ENCODE measurements at places on chromosomes 12 and 14.

GRCh38 chr14:72920008-72920407, 6.3 kb upstream of the DCAF4 start:
- no peak for DNase-seq

DNA sequence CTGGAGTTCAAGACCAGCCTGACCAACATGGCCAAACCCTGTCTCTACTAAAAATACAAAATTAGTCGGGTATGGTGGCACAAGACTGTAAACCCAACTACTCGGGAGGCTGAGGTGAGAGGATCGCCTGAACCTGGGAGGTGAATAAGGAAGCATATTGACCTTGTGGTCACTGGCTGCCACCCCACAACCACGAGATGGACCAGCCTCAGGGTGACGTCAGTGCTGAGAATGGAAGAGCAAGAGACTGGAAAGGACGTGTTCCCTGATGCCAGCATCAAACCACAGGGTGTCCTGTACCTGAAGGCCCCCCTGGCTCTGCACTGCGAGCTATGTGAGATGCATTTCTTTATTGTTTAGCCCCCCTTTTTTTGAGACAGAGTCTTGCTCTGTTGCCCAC, 45.9 kb upstream of the BDKRB2 start:
- no peak for DNase-seq

- no peak for DNase-seq
Measured at GRCh38 chr12:101475751-101476305, 692 bp downstream of the SPIC start.

DNA sequence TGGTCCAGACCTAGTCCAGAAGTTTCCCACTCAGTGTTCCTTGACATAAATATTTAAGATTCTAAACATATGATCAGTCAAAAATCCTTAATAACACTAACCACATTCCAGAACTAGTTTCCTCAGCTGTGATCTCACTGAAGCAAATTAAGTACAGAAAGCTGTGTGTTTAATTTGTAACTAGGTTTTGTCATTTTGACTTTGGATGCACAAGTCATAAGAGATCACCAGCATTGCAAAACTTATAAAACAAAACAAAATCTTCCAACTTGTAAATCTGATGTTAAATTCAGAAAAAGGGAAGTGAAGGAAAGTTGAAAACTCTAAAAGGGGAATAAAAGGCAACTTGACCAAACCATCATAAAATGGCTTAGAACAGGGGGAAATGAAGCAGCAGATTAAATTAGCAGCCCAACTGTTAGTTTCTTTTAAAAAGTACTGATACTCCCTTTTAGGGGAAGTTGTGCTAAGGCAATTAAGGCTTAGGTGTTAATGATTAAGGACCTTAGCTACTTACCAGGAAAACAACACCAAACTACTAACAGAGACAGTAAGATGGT, 56.6 kb downstream of the SH2B3 start:
- DNase-seq = no peak

- DNase-seq = no peak
Measured at GRCh38 chr12:18382236-18382885, 121.0 kb downstream of the PIK3C2G start.

- DNase-seq = no peak
Measured at GRCh38 chr12:22810036-22810435, 185.1 kb downstream of the ETNK1 start.

DNA sequence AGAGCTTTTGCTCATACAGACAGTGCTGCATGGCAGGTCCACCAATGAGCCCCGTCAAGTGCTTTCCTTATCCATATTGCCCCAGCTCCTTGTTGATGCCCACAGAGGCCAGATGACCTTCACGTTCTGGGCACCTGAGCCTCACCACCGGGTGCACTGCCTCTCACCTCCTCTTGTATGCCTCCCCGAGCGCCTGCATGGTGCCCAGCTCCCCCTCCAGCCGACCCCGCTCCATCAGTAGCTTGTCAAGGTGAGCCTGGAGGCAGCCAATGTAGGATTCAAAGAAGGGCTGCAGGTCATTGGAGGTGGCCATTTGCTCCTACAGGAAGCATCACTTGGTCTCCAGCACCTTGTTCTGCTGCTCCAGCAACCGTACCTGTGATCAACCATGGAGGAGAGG, 31.8 kb upstream of the KRT77 start:
- DNase-seq = no peak

DNA sequence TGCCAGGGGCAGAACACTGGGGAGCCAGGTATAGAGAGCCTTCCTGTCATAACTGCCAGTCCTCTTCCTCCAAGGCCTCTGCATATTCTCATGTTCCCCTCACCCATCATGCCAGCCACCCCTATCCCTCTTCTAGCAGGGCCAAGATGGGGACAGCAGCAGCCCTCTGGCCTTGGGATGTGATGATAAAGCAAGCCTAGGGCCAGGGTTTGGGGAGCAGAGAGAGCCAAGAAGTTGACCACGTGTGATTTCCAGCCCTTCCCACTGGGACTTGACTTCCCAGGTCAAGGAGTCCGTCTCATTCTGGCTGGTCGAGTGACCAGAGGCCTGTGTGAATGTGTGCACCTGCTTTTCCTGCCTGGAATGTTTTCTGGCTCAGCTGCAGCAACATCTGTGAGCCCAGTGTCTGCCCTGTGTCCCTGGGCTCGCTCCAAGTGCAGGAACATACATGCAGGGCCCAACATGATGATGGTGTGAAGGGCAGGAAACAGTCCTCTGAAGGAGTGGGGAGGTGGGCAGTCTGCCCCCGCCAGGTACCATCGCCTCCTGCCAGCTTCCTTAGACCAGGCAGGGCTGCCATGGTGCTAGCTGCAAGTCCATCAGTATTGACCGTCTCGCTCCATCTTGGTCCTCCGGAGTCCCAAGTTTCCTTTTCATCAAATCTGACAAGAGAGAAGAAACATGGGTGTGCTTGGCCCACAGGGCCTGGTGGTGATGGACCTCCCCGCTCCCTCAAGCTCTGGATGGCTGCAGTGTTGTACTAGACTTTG, 21.0 kb downstream of the VASH1 start:
- no peak for DNase-seq

- peak; percentile 9 for DNase-seq
Measured at GRCh38 chr12:121611306-121611705, 15.0 kb upstream of the ORAI1 start.

DNA sequence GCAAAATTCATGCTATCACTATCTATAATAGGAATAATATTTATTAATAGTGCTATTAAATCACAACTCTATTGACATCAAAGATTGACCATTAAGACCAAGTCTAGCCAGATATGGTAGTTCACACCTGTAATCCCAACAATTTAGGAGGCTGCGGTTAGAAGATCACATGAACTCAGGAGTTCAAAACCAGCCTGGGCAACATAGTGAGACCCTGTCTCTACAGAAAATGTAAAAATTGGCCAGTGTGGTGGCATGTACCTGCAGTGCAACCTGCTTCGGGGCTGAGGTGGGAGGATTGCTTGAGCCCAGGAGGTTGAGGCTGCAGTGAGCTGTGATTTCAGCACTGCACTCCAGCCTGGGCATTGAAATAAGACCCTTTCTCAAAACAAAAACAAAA, 11.0 kb downstream of the VEZT start:
- no peak for DNase-seq

GRCh38 chr12:43267818-43268217, 284.2 kb downstream of the ADAMTS20 start:
- DNase-seq = no peak

DNA sequence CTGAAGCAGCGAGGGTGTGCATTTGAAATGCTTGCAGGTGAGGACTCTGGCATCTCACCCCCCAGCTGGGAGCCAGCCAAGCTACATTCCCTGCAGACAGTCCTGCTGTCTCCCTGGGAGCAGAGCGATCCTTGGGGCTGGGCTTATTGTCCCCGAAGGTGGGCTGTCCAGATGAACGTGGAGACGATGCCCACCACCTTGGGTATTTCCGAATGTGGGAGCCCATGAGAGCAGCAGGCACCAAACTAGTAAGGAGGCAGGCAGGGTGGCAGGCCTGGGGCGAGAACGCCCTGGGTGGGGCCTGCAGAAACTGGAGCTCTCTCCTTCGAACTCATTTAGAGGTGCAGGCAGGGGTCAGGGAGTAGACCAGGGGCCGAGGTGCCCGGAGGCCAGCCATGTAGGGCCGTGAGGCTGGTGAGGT, 18.5 kb downstream of the ZBTB42 start:
- no peak for DNase-seq
